ENCODE measurements at places on chromosomes 5 and 9.

GRCh38 chr5:136159457-136159856 is 26.8 kb downstream of the SMAD5 start:
- DNase-seq = no peak

DNA sequence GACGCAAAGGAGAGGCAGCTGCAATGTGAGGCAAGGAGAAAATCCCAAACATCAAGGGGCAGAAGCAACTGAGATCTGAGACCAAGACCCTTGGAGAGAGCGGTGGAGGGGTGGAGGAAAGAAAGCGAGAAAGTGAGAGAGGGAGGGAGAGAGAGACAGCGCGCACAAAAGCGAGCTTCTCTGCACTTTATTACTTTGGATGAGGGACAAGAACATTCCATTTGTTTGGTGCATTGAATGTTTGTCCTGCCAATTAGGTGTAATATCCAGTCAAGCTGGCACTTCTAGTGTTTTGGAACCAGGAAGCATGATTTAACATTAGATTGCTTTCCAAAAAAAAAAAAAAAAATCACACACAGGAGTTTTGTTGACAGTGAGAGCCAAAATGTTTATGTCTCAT is 1.4 kb downstream of the CAST start:
- no peak for DNase-seq

- DNase-seq = no peak
These were observed 89.6 kb downstream of the TRIM36 start for GRCh38 chr5:115079924-115080623.

- no peak for DNase-seq
These were observed 212.1 kb upstream of the ADRA1B start for GRCh38 chr5:159704160-159704559.

GRCh38 chr5:148297731-148298130 is 14.5 kb upstream of the SPINK7 start:
- DNase-seq = no peak

GRCh38 chr5:152551061-152551460 is 146.0 kb upstream of the NMUR2 start:
- DNase-seq = no peak

- DNase-seq = no peak
These were observed 144.9 kb upstream of the HAPLN1 start for GRCh38 chr5:83865579-83865978.

- no peak for DNase-seq
These were observed 6.1 kb upstream of the DMRT3 start for GRCh38 chr9:970151-970996.

DNA sequence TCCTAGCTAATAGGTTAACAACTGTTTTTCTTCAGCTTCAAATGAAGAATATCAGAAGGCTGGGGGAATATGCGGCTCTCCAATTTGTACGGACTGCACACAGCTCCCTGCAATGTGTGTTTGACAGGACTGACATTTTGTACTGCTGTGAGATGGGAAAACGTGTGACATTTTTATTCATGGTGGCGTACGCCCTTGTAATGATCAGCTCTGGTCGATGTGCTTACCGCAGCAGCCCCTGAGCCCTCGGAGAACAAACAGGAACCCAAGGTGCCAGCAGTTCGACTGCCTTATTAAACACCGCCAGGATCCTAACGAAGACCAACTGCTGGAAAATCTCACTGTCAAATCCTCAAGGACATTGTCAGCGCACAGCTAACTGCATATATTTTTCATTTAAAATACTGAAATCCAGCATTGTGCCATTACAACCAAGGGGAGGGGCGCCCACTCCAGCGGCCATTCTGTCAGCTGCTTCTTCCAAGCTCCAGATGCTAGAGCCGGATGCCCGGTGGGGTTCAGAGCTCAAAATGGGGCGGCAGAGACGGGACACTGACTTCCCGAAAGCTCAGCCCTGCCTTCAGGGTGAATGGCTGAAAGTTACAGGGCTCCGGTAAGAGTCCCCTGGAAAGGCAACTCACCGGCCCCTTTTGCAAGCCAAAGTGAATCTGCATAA is 66.8 kb downstream of the CRB2 start:
- DNase-seq = no peak

DNA sequence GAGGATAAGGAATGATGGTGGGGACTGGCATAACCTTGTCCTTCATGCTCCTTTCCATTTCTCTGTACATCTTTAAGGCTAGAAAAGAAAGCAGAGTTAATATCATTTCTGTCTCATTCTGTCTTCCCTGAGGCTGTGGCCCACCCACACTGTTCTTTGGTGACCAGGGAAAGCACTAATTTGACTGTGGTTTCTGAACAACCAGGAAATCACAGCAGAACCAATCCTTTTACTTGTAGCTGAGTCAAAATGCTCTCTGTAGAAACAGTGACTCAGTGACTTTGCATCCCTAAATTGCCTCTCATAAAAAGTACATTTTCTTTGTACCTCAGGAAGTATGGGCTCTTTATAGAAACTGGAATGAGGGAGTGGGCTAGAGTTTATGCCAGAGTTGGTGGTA is 28.1 kb downstream of the IL33 start:
- DNase-seq = no peak

DNA sequence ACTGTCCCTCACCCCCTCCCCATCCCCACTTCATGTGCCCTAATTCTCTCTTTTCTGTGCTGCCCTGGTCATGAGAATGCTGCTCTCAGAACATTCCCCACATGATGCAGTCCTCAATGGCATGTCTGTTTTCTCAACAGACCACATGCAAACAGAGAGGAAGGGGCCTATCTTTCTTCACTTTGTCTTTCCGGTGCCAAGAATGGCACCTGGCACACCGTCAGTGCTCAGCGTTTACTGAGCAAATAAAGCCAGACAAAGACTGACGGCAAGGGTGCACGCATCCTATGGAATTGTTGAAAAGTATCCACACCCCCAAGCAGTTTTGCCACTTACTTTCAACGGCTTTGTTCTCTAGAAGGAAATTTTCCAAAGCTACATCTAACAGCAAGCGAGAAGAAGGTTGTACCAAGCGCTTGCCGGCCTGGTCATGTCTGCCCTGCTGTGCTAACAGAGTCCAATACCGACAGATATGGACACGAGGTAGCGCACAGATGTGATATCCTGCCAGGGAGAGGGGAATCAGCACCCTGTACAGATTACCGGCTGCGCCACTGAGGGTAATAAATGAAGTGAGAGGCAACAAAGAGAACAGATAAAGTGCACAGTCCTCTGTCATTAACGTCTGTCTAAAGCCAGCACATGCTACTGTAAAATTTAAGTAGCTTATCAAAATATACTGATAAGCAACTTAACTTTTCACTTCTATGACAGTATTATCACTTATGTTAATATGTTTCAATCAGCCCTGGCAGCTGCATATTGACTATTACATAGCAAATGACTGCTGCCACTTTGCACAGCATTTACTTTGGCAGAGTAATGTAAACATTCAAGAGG is 251.7 kb downstream of the DENND1A start:
- DNase-seq = no peak

DNA sequence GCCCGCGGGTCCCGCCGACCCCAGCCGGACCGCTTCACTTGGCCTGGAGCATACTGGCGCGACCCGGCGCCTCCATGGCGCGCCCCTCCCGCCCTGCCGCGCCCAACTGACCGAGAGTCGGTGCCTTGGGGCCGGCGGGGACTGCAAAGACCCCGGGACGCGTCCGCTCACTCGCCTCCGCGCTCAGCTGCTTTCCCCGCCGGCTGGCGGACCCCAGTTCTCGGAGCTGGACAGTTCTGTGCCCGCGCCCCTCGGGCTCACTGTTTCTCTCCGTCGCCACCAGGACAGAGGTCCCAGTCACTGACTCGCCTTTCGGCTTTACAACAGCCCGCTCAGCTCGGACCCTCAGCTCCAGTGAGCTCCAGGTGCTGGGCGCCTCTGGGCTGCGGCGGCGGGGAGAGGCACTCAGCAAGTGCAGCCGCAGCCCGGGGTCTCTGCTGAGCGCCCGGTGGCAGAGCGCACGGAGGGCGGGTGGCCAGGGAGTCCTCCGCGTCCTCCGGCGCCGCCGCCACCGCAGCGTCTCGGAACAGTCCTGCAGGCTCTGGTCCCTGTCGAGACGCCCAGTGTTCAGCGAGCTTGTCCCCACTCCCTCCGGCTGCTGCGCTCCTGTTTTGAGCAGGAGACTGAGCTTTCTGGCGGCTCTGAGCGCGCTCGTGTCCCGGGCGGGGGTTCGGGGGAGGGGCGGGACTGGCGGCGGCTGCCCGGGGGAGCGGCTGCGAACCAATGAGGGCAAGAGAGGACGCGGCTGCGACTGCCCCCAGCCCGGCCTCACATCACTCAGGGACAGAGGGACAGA is at the start of gene SMIM32:
Gene SMIM32 (minus strand): TSS at position 637 of the 796 bp plus-strand sequence. CDS start 638 bp downstream, outside the sequence.
- no peak for DNase-seq
